HFFc6 (cell line): ENCODE measurements at places on chromosomes 16 and 17. TPM values are rescaled to one million over a fixed set of nuclear protein-coding genes. Genes with fewer than 3 reads are reported as not detected.

TMIGD1 gene
- total RNA-seq = not detected in 3 replicates

DNA sequence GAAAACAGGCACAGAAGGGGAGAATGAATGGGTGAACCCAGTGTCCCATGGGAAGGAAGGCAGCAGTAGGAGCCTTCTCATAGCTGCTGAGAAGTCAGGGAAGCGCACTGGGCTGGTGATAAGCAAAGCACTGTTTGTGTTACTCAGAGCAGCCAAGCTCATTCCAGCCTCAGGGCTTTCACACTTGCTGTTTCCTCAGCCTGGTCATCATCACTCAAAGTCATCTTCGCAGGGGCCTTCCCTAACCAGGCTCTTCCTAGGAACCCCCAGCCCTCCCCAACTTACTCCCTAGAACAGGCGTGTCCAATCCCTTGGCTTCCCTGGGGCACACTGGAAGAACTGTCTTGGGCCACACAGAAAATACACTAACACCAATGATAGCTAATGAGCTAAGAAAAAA is 32.1 kb upstream of the LONP2 start:
- no peak for DNase-seq

DNA sequence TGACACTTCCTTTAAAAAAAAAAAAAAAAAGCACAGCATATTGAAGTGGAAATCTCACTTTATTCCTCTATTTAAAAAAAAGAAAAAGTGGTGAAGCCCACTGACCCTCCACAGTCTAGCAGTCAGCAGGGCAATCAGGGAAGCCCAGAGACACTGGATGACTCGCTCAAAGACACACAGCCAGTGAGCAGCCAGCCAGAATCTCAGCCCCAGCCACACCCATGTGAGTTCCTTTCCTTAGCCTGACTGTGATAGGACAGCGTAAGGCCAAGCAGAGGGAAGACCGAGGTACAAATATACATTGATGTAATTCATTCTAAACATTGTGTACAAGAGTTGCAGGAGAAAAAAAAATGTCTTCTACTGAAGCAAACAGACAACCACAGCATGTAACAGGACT is 22.5 kb downstream of the XPO6 start:
- peak; percentile 30 for DNase-seq

GRCh38 chr16:58639230-58639629 is 9.6 kb upstream of the CNOT1 start:
- DNase-seq = no peak

GRCh38 chr16:67858500-67858899 is 11.0 kb upstream of the CENPT start:
- DNase-seq = no peak
